ENCODE measurements at places on chromosomes 5 and 9.

GRCh38 chr5:175195698-175196656 lies 248.0 kb downstream of the DRD1 start:
- no peak for DNase-seq

- DNase-seq = no peak
Measured at GRCh38 chr5:137278476-137278875, 220.7 kb downstream of the SPOCK1 start.

DNA sequence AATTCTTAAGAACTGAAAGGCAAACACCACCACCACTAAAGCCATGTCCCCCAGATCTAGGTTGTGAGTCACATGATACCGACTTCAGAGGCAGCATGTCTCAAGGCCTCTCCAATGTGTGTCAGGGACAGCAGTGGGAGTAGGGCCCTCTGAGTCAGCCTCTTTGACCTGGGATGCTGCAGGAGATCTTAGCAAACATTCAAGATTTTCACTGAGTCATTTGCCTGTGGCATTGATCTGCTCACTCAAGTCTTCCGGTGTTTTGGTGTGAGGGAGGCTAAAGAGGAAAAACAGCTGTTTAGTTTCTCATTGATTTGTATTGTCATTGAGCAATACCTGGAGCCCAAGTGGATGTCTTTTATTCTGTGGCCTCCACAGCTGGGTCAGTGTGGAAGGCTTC lies 36.1 kb downstream of the TMC1 start:
- DNase-seq = no peak

GRCh38 chr5:141913560-141914198 lies 10.0 kb upstream of the DELE1 start:
- no peak for DNase-seq

DNA sequence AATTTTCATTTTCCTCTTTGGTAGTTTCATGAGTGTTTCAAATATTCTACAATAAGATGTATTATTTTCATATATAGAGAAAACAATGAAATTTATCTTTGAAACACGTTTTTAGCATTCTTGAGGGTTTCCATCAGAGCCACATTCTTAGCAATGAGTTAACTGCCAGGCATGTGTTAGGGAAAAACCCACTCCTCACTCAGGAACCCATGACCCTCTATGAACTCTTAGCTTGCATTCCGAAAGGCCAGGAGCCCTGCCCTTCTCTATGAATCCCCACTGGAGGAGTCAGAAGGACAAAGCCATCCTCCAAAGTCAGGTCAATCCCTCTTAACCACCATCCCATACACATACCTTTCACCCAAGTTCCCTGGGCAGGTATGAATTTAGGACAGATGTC lies 57.5 kb downstream of the ADAMTS12 start:
- no peak for DNase-seq

DNA sequence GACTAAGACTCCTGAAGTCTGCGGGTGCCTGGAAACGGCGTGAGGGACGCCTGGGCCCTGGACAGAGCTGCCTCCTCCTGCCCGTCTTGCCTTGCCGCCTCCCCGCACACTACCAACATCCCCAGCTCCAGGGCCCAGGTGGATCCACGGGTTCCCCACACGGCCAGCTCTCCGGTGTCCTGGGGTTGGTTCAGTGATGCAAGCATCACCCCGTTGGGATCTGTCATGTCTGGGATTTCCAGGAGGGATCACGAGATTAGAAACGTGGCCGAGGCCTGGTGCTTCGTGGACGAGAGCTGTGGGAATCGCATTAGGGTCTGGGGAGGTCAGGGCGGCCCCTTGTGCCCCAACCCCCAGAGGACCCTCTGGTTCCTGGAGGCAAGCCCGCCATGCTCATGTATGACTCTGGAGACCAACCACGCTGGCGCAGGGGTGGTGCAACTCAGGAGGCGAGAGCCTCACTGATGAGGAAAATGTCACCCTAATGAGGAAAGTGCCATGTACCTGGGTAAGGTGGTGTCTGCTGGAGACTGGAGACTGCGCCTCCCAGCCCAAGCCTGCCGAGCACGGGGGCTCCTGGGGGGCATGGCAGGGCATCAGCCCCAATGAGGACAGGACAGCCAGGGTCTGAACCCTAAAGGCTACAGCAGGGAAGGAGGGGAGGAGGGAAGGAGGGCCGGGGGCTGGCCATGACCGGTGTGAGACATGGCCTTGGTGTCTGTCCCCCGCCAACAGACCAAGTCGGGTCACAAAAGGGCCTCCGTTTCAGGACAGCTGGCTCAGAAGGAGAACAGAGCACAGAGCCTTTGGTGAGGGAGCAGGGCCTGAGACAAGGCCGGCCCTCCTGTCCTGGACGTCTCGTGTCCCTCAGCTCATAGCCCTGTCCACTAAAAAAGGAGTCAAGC lies 31.9 kb upstream of the SLC6A19 start:
- DNase-seq = no peak

DNA sequence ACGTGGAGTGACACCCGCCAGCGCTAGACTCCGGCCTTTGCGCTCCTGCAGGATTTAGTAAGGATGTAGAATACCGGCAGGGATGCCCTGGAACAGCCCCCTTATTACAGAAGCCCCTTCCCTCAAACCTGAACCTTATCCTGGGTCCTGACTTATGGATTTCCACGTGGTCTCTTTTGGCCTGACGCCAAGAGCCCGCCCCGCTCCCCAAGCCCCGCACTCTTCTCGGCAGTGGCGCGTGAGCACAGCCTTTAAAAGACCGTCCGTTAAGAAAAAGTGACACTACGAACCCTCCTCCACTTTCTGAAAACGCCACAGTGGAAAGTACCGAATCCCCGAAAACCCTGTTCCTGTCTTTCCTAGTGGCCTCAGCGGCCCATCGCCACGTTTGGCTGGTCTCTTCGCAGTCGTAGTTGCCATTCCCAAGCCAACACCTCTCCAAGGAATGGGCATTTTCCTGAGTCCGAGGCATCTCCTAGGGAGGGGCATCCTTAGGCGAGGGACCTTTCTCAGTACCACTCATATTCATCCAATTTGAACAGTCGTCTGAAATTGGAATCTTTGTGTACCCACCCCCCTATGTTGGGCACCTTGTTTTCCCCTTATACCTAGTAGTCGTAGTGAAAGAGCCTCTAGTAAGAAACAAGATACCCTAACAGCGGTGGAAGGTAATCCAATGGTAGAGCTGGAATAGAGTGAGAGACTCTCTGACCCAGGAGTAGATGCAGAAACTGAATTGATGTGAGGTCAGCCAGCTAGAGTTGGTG lies 732 bp upstream of the MCIDAS start:
- DNase-seq = no peak

GRCh38 chr5:73897893-73898292 lies 271.9 kb downstream of the ARHGEF28 start:
- DNase-seq = no peak

DNA sequence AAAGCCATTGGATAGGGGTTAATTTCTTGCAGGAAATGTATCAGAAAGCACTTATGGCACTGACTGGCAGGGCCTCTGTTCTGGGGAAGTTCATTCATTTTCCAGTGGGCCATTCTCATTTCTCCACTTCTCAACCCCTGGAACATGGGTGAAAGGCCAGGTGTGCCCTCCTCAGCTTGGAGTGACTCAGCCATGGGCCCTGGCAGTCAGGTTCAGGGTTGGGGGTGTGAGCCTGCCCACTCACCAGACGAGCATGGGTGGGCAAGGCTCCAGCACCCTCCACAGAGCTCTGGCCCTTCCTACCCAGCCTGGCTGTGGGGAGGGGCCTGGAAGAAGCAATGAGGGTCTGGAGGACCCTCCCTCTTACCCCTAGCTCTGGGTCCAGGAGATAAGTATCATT lies 174.4 kb downstream of the HSPA4 start:
- DNase-seq = no peak

- DNase-seq = peak; percentile 70
Measured at GRCh38 chr9:98315551-98316060, 60.2 kb upstream of the TBC1D2 start.

All from CD4-positive, alpha-beta T cell treated with Interleukin-12 subunit alpha and Interleukin-12 subunit beta, for 1 hour (primary cell).